Fibroblast of mammary gland (primary cell): ENCODE measurements at places on chromosomes 6 and 20.

DNA sequence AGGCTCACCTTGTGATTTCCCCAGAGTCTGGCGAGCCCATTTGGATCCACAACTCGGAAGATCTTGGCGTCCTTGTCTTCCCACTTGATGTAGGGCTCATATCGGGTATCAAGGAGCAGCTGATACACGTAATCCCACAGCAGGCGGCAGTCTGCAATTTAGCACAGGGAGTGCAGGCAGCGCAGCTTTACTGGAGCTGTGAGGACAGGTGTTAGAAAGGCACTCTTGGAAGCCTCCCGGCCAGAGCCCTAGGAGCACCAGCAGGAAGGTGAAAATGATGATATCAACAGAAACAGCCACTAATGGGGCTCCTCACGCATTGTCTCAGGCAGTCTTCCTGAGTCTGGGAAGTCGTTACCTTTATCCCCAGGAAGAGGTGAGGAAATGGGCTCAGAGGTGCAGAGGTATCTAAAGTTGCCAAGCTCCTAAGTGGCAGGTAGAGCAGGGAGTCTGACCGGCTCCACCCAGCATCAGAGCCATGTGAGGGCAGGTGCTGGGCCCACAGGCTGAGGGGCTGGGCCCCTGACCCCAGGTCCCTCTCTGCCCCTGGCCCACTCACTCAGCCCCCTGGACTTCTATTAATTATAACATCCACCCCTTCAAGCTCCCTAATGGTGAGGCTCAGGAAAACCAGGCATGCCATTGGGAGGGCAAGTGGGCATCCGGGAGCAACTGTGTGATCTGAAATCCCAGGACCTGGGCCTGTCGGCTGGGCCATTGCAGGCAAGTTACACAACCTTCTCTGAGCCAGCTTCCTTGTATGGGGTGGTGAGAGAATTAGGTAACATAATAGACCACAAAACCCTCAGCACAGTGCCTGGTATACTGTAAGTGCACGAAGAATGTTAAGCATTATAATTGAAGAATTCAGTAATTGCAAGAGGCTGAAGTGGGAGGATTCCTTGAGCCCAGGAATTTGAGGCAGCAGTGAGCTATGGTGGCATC is 18.3 kb downstream of the ETV7 start:
- DNase-seq, result peak; percentile 71

- DNase-seq, result no peak
These were observed 89.7 kb upstream of the RNF217 start for GRCh38 chr6:124872361-124873065.

DNA sequence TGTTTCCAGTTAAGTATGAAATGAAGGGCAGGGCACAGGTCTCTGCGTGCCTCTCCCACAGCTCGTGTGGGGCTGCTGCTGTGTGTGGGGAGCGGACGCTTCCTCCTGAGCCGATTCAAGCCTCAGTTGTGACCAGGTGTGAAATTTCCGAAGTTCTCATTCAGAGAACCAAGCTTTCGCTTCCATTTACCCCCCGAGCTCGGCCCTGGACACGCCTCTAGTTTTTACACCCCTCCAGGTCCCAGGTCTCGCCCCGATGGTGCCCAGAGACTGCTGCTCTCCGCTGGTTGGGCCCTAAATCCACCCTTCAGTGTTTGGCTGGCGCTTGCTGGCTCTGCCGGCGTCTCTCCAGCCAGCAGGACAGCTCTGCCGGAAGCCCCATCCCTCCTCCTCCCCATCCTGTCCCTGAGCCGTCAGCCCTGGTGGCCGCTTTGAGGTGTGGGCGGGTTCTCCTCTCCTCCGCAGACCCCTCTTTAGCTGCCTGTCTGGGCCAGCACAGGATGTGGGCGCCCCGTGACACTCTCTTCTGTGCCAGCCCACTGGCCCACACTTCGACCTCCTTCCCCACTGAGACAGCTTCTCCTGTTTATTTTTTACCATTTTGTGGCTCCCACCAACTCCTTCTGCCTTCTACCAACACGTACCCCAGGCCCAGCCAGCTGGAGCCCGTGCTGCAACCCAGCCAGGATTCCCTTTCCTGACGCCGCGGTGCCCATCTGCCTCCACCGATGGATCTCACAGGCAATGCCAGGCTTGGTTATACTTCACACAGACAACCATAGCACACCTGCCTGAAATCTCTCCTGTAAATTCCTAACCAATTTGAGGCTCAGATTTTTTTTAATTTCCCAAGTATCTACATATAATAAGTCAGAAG is 142.8 kb downstream of the DLL1 start:
- no peak for DNase-seq

DNA sequence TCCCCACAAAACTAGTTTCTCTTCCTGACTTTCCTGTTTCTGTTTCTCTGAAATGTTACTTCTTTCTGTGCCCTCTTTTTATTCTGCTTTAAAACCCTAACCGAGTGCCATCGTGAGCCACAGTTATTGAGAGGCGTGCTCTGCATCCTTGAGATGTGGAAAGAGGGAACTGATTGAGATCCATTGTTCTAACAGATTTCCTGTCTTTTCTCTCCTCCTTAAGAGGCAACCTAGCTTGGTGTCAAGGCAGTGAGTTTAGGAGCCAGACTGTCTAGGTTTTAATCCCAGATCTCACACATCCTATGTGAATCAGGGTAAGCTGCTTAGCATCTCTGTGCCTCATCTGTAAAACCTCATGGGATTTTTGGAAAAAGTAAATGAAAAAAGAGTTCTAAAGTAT is 57.5 kb downstream of the SNX9 start:
- DNase-seq, result no peak

- no peak for DNase-seq
These were observed 25.3 kb downstream of the MDFI start for GRCh38 chr6:41663568-41663967.
